ENCODE measurements at places on chromosomes 7 and 10. TPM values are rescaled to one million over a fixed set of nuclear protein-coding genes. Genes with fewer than 3 reads are reported as not detected.

Gene GPR85
- 0.90 TPM for total RNA-seq

DNA sequence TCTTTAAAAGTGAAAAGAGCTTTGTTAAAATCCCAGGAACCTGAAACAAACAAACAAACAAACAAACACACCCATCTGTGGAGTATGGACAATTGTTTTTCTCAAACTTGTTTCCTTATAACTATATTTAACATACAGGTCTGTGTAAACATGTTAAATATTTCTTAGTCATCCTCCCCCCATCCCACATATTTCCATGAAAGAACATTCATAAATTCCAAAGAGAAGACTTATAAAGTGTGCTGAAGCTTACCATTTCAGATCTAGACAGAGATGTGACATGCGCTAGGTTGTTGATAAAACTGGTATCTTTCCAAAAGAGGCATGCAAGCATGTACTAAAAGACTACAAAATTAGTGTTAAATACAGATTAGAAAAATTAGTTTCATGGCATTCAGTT is 6.5 kb downstream of the FKBP14 start:
- DNase-seq, result no peak
- no peak overlapping the region for H3K4me3 ChIP-seq
- peak overlapping the region; percentile 28 for H3K27ac ChIP-seq
- peaks cover 10% of the 10 kb centered on the region for H3K36me3 ChIP-seq

DNA sequence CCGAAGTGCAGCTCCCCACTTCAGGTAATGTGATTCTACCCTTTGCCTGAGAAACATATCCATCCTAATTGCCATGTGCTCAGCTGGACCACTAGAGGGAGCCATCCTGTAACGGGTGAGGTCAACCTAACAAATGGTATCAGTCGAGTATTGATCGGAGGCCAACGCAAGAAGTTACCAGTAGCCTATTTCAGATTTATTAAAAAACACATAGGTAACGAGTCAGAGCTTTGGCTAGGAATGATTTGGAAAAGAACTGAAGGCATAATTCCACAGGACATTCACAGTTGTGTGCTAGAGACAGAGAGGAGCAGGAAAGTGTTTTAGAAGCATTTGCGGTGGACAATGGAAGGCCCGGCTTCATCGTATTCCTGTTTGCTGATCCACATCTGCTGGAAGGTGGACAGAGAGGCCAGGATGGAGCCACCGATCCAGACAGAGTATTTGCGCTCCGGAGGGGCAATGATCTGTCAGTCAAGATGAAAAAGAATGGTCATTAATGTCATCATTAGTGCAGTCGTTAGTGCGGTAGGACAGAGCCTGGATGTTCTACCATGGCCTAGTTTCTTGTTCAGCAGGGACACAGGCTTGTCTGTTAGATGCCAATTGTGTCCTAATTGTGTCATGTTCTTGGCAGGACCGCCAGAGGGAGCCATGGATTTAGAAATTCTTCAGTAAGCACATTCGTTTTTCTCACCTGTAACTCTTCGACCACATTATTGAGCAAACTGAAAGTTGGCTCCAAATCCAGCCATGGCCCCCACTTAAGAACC is 17.5 kb downstream of the ACTA2 start:
- peak overlapping the region; percentile 68 for H3K27ac ChIP-seq
- H3K4me3 ChIP-seq, result no peak overlapping the region
- H3K4me1 ChIP-seq, result peaks cover 45% of the 10 kb centered on the region
- H3K27me3 ChIP-seq, result no peaks in the 10 kb centered on the region
- peaks cover 40% of the 10 kb centered on the region for H3K36me3 ChIP-seq

Gene PNLIPRP1
- not detected for total RNA-seq

DNA sequence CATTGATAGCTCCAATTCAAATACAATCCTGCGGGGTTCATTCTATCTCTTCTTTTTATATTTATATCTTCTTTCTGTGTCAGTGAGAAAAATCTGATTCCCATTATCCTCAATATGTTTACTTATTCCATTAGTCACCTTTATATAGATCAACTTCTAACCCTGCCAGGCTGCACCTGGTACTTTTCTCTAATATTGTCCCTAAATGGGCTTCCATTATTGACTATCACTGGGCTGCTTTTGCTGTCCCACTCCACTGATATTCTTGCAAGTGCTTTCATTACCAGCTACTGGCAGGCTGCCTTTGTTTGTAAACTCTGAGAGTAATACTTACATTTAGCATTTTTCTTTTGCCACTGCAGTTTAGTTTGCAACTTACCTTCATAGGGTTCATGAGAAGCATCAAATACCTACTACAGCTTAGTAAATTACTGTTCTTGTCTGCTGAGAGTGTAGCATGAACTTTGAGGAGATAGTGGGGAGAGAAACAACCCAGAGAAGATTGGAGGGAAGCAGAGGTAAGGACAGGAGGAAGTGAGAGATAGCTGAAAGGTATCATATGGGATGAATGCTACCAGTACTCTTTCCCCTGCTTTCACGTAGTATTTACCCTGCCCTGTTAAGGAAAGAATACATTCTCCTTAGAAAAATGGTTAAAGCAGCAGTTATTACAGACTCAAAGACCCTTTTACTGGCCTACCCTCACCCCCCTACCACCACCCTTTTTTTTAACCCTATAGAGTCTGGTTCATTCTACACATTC is 119.1 kb downstream of the PHTF2 start:
- no peak overlapping the region for H3K27ac ChIP-seq
- H3K36me3 ChIP-seq, result no peaks in the 10 kb centered on the region
- no peak for DNase-seq
- peaks cover 6% of the 10 kb centered on the region for H3K4me1 ChIP-seq
- H3K4me3 ChIP-seq, result no peak overlapping the region

Gene PLXNA4
- total RNA-seq, result 13.0 TPM

Gene SPDYE1
- not detected for total RNA-seq

DNA sequence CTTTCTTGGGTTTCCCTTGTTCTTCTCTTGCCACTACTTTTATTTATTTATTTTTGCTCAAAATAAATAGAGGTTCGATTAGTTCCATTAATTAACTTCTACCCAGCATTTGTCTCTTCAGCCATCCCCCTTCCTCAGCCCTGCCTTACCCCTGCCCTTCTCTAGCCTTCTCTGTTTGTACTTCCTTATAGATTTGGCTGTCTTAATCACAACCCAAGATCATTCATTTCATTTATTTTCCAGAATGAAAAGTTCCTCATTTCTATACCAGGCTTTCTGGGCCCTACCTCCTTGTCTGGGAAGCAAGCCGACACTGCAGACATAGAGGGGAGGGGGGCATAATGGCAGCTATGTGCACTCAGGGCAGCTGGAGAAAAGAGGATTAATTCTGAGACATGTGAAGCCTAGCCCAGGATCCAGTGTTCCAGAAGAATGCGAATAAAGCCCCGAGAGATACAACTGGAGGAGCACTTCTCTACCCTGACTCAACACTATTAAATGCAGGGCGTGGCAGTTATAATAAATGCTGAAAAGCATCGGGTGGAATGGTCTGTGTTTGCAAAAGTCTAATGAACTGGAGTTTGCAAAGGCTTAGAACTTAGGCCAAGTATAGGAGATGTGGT is 6.4 kb upstream of the PDCD4 start:
- H3K27ac ChIP-seq, result peak overlapping the region; percentile 74
- H3K36me3 ChIP-seq, result no peaks in the 10 kb centered on the region
- H3K4me1 ChIP-seq, result peaks cover 51% of the 10 kb centered on the region

GRCh38 chr10:102113956-102114857 is 6.0 kb downstream of the LDB1 start:
- no peak for DNase-seq
- H3K27me3 ChIP-seq, result no peaks in the 10 kb centered on the region
- H3K36me3 ChIP-seq, result peaks cover 14% of the 10 kb centered on the region
- peaks cover 63% of the 10 kb centered on the region for H3K4me1 ChIP-seq
- peak overlapping the region; percentile 86 for H3K4me3 ChIP-seq

- no peaks in the 10 kb centered on the region for H3K27me3 ChIP-seq
- no peak for DNase-seq
- no peak overlapping the region for H3K27ac ChIP-seq
- H3K4me3 ChIP-seq, result no peak overlapping the region
- peaks cover 9% of the 10 kb centered on the region for H3K4me1 ChIP-seq
Observed at GRCh38 chr10:95240811-95241210, 46.8 kb downstream of the ACSM6 start.

- H3K27me3 ChIP-seq, result no peaks in the 10 kb centered on the region
- DNase-seq, result no peak
- H3K4me3 ChIP-seq, result no peak overlapping the region
- H3K36me3 ChIP-seq, result no peaks in the 10 kb centered on the region
- H3K27ac ChIP-seq, result no peak overlapping the region
Observed at GRCh38 chr7:85447004-85447403, 260.1 kb upstream of the SEMA3D start.

Gene PWWP2B
- total RNA-seq, result 13.9 TPM

Gene TSPAN33
- 5.7 TPM for total RNA-seq

Gene BTRC
- 29.3 TPM for total RNA-seq

- no peak overlapping the region for H3K4me3 ChIP-seq
- H3K27ac ChIP-seq, result no peak overlapping the region
- peaks cover 5% of the 10 kb centered on the region for H3K4me1 ChIP-seq
- H3K36me3 ChIP-seq, result peaks cover 2% of the 10 kb centered on the region
Observed at GRCh38 chr7:120456699-120457098, 183.7 kb downstream of the KCND2 start.

Gene CYP2C9
- total RNA-seq, result not detected

DNA sequence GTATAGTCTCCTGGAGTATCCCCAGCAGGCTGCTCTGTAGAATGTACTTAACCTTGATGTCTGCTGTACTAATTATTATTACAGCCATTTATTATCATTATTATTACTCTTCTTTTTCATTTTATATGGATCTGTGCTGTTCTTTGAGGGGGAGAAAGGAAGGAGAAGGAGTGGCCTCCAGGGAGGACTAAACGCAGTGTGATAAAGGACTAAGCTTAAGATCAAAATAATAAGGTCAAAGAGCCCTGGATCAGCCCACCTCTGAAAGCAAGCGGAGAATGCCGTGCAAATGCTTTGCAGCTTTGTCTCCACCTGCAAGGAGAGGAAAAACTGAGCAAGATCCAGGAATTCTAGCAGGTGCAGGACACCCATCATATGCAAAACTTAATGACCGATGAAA is 65.3 kb downstream of the RELN start:
- H3K27ac ChIP-seq, result no peak overlapping the region
- H3K27me3 ChIP-seq, result peaks cover 21% of the 10 kb centered on the region
- DNase-seq, result no peak
- no peak overlapping the region for H3K4me3 ChIP-seq
- H3K36me3 ChIP-seq, result no peaks in the 10 kb centered on the region

- no peaks in the 10 kb centered on the region for H3K4me1 ChIP-seq
- peaks cover 4% of the 10 kb centered on the region for H3K36me3 ChIP-seq
- no peak for DNase-seq
- H3K27ac ChIP-seq, result no peak overlapping the region
- peaks cover 7% of the 10 kb centered on the region for H3K27me3 ChIP-seq
- H3K4me3 ChIP-seq, result no peak overlapping the region
Observed at GRCh38 chr10:1434202-1434601, 303.1 kb downstream of the ADARB2 start.

Gene LRCH4
- 42.0 TPM for total RNA-seq

Gene CHN2
- total RNA-seq, result 0.56 TPM

Gene NODAL
- total RNA-seq, result 0.49 TPM

- H3K4me1 ChIP-seq, result no peaks in the 10 kb centered on the region
- no peak overlapping the region for H3K4me3 ChIP-seq
- no peaks in the 10 kb centered on the region for H3K36me3 ChIP-seq
- peaks cover 2% of the 10 kb centered on the region for H3K27me3 ChIP-seq
- no peak for DNase-seq
Observed at GRCh38 chr7:45712057-45712689, 138.0 kb downstream of the ADCY1 start.

DNA sequence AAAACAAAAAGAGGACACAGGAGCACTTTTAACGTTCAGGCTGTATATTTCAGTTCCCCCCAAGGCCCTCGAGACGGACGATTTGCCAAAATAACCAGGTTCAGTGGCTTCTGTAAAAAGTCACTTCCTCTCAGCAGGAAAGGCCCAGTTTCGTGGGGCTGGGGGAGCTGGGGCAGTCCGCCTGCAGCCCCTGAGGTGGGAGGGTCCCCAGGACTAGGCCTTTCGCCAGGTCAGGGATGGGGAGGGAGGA is 28.8 kb downstream of the WDR86 start:
- peaks cover 23% of the 10 kb centered on the region for H3K27me3 ChIP-seq
- no peak overlapping the region for H3K4me3 ChIP-seq
- DNase-seq, result no peak
- H3K27ac ChIP-seq, result no peak overlapping the region
- H3K36me3 ChIP-seq, result peaks cover 17% of the 10 kb centered on the region
- H3K4me1 ChIP-seq, result peaks cover 7% of the 10 kb centered on the region

DNA sequence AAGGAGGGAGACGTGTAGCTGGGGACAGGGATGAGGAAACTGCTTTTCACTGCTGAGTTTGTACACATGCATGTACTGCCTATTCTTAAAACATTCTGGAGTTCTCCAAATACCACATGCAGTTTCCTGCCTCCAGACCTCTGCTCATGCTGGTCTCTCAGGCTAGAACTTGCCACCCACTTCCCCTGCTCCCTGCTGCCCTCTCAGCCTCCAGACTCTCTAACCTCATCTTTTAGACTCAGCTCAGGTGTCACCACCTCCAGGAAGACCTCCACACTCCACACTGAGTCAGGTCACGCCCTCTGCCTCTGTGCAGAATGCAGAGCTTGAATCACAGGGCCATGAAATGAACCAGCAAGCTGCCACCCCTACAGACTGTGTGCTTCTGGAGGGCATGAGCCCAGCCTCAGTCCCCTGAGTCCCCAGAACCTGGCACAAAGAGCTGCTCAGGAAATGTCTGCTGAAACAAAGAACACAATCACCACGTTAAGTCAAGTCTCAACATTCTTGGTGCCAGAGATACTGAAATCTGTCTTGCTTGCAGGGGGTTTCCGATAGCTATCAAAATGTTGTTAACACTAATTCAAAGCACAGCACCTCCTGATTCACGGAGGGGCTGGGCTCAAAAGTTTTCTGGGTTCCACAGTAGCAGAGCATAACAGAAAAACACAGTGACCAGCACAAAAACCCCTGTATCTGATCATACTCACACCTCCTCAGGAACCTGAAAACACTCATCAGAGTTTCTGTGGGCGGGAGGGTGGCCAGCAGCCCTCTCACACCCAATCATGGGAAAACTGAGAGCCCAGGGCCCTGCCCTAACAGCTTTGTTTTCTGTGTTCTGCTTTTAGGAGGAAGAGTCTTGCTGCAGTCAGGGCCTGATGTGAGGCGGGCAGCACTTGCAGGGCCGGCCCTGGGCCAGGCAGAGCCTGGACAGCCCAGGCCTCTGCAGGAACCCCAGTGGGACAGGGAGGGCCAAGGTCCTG is 21.1 kb downstream of the FAM53B start:
- no peaks in the 10 kb centered on the region for H3K36me3 ChIP-seq
- no peaks in the 10 kb centered on the region for H3K27me3 ChIP-seq
- H3K4me3 ChIP-seq, result no peak overlapping the region
- peaks cover 24% of the 10 kb centered on the region for H3K4me1 ChIP-seq
- peak overlapping the region; percentile 78 for H3K27ac ChIP-seq

DNA sequence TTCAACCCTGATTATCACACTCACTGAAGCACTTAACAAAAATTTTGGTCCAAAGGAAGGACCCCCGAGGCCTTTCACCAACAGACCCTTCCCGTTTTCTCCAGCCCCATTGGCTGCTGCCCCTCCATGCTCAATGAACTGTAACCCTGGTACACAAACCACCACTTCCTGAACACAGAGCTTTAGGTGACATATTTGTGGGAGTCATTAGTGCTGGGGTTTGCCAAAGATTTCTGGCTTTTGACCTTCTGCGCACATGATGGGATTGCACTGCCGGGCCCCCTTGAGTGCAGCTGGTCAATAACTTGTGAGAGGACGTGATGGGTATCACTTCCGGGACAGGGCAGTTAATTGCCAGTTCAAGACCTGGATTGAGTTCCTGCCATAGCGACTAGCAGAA is 9.0 kb upstream of the CAMK1D start:
- H3K27me3 ChIP-seq, result no peaks in the 10 kb centered on the region
- H3K4me3 ChIP-seq, result no peak overlapping the region
- H3K4me1 ChIP-seq, result peaks cover 34% of the 10 kb centered on the region
- H3K27ac ChIP-seq, result no peak overlapping the region

GRCh38 chr7:90180011-90180585 is 25.8 kb downstream of the STEAP1 start:
- peaks cover 4% of the 10 kb centered on the region for H3K4me1 ChIP-seq
- H3K4me3 ChIP-seq, result no peak overlapping the region
- no peak overlapping the region for H3K27ac ChIP-seq
- H3K36me3 ChIP-seq, result no peaks in the 10 kb centered on the region
- peaks cover 6% of the 10 kb centered on the region for H3K27me3 ChIP-seq
